Activated naive CD8-positive, alpha-beta T cell treated with anti-CD3 and anti-CD28 coated beads, Interleukin-2, amount 50 U/mL, for 24 hours (primary cell): ENCODE measurements at places on chromosomes 2 and 18.

DNA sequence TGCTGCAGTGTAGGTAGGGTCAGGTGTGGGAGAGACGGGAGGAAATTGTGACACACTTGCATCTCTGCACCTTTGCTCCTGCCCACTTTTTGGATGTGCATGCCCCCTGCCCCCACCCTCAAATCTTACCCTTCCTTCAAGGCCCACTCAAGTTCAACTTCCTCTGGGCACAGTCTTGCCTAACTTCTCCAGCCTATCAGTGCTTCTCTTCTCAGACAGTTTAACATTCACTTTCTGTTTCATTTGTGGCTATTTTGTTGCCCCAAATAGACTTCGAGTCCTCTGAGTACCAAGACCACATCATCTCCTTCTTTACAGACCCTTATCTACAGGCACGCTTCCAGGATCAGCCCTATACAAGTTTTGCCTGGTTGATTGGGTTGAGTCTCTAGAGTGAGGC is 2.7 kb downstream of the ST8SIA5 start:
- DNase-seq: no peak

DNA sequence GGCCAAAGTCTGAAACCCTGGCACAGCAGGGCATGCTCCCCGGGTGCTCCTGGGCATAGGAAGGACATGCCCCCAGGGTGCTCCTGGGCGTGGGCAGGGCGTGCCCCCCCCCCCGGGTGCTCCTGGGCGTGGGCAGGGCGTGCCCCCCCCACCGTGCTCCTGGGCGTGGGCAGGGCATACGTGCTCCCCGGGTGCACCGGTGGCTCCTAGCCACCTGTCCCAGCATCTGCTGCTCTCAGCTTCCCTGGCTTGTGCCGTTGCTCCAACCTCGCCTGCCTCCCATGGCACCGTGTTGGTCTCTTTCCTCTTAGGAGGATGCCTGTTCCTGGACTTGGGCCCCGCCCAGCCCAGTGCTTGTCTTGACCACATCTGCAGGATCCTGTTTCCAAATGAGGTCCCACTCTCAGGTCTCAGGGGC is 95.6 kb upstream of the CTDP1 start:
- no peak for DNase-seq

DNA sequence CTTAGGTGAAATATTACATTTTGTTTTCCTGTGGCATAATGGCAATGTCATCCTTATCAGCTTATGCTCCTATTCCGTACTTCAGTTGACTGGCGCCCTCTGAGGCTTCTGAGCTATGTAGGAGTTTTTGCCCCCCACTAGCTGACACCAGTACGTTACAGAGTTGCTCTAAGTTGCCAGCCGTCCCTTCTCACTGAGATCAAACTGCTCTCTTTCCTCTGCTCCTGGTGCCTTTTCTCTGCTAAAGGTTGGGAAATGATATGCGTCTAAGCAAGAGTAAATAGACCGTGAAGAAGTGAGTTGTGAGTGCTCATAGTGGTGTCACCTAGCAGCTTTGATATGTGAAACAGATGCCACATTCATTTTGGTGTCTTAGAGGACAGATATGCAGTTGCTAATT is 99.2 kb downstream of the RAPGEF4 start:
- no peak for DNase-seq

GRCh38 chr2:128558895-128559532 is 240.3 kb upstream of the HS6ST1 start:
- no peak for DNase-seq

GRCh38 chr2:108370080-108370479 is 7.7 kb upstream of the SULT1C4 start:
- no peak for DNase-seq

- no peak for DNase-seq
These were observed 1573.4 kb upstream of the NXPH2 start for GRCh38 chr2:140353541-140353940.

- no peak for DNase-seq
These were observed 14.1 kb downstream of the LTBP1 start for GRCh38 chr2:32960647-32961403.

DNA sequence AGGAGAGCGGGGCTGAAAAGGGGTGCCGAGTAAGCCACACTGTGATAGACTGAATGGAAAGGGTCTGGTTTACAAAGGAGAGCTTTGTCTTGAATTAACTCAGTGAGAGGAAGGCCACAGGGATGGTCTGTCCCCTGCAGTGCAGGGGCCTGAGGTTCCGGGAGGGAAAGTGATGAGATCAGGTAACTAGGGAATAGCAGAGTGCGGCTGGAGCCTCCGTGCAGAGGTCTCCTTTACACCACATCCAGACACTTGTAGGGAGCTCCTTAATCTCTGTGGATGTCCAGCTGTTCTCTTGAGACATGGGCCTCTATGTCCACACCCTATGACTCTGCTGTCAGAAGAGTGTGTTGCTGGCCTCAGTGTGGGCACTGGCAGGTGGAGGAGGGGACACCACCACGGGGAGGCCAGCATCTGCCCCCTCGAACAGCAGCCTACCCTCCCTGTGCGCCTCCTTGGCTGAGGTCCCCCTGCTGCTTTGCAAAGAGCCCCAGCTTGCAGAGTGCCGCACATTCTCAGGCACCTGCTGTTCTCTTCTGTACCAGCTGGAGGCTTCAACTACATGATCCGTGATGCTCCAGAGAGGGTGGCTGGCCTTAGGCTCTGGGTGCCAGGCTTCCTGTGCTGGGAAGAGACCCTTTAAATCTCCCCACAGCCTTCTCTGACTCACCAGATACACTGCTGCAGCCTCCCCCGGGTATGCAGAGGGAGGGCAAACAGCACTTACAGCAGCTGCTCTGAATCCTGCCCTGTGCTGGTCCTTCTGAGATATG is 25.9 kb downstream of the ENOSF1 start:
- no peak for DNase-seq

DNA sequence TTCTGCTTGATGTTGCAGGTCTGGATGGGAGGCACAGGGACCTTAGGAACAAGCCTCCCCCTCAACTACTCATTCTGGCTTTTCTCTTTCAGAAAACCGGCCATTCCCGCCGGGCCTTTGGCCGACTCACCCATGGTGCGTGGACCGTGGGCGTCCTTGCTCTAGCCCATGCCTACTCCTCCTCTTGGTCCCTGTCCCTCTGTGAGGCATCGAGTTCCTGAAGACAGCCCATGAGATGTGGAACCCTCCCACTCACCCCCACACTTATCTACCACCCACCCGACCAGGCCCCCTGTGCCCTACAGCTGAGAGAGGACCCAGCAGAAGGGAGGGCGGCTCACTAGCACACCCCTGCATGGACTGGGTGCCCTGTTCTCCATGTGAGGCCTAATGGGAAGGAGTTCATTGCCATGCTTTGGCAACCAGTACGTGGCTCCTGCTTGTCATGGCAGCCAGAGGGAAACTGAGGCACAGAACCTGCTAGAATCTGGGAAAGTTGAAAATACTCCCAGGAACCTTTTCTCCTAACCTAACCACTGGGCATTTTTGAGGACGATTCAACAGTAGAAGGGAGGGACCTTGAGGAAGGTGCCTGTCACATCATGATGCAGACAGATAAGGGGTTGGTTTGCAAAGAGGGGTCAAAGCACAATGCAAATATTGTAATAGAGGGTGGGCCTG is 8.5 kb downstream of the SPEG start:
- DNase-seq: no peak

- no peak for DNase-seq
These were observed 4.8 kb upstream of the CDC42EP3 start for GRCh38 chr2:37676274-37676673.

DNA sequence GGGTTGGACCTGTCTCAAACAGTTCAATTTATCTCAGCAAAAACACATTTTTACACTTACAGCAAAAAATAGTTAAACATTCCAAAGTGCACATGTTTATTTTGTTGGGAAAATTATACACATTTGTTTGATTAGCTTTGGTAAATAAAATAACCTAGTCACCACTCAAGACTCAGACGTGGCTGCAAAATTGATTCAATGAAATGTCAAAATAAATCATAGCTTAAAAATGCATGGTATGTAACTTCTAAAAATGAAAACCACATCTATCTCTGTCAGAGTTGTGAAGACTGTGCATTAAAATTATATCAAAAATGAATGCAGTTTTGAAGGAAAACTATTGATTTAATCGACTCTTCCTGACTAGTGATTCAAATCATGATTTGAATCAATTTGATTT is 56.7 kb downstream of the GALNT14 start:
- DNase-seq: no peak

- no peak for DNase-seq
These were observed 101.2 kb downstream of the PTPN4 start for GRCh38 chr2:119860924-119861323.

DNA sequence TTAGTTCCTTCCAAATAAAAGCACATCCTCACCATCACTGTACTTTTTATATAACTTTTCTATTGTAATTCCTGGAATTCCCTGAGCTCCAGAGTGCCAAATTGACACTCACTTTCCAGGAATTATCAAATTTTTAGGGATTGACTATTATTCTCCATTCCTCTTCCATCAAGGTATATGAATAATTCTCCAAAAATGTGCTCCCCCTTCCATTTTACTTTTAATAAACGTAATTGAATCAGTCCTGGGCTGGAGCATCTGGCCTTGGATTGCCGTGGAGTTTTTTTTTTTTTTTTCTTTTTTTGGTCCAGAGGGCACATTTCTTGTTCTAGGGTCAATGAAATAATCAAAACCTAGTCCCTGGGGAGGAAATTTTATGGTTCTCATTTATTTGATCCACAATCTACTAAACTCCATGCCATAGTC is 304.3 kb downstream of the CDCA7 start:
- no peak for DNase-seq

- DNase-seq: no peak
These were observed 194.4 kb downstream of the TMX3 start for GRCh38 chr18:68520406-68521075.

- peak; percentile 91 for DNase-seq
These were observed 2.9 kb upstream of the CRYBA2 start for GRCh38 chr2:218995972-218996711.

GRCh38 chr2:236369661-236370062 is 105.5 kb upstream of the ASB18 start:
- DNase-seq: no peak

- no peak for DNase-seq
These were observed 188.5 kb upstream of the HDAC4 start for GRCh38 chr2:239589270-239589825.

- DNase-seq: no peak
These were observed 224.4 kb upstream of the SMAD2 start for GRCh38 chr18:48154828-48155227.

DNA sequence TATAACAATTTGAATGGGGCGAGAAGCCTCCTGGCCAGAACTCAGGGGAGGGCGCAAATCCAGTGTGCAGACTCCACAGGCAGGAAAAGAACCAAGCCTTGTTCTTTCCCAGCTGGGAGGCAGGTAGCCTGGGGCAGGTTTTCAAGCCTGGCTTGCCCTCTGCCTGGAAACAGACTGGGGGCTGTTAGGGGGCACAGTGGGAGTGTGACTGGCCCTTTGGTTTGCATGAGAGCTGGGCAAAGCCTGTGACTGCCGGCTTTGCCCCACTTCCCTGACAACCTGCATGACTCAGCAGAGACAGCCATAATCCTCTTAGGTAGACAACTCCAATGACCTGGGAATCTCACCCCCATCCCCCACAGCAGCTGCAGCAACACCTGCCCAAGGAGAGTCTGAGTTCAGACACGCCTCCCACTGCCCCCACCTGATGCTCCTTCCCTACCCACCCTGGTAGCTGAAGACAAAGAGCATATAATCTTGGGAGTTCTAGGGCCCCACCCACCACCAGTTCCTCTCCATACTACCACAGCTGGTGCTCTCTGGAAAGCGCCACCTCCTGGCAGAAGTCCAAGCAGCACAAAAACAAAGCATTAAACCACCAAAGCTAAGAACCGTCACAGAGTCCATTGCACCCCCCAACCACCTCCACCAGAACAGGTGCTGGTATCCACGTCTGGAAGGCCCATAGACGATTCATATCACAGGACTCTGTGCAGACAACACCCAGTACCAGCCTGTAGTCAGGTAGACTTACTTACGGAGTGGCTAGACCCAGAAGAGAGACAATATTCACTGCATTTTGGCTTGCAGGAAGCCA is 402.5 kb downstream of the STK39 start:
- no peak for DNase-seq

DNA sequence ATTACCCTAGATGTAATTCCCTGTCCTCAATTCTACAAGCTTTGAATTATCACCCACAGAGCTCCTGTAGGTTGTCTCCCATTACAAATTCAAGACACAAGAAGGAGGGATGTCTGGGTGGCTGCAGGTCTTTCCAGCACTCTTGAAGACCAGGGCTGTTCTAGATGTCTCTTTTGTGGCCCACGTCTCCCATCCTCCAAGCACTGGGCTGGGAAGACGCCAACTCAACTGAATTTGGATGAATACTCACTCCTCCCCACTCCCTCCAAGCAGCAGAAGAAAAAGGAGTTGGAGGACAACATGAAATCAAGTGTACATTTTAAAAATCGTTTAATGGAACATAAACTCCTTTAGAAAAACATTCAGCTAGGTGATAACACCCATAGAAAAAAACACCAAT is 31.2 kb downstream of the SMAD7 start:
- no peak for DNase-seq

- DNase-seq: no peak
These were observed 260.0 kb upstream of the HS6ST1 start for GRCh38 chr2:128578406-128579390.

GRCh38 chr2:160279813-160280465 is 79.9 kb upstream of the ITGB6 start:
- no peak for DNase-seq

DNA sequence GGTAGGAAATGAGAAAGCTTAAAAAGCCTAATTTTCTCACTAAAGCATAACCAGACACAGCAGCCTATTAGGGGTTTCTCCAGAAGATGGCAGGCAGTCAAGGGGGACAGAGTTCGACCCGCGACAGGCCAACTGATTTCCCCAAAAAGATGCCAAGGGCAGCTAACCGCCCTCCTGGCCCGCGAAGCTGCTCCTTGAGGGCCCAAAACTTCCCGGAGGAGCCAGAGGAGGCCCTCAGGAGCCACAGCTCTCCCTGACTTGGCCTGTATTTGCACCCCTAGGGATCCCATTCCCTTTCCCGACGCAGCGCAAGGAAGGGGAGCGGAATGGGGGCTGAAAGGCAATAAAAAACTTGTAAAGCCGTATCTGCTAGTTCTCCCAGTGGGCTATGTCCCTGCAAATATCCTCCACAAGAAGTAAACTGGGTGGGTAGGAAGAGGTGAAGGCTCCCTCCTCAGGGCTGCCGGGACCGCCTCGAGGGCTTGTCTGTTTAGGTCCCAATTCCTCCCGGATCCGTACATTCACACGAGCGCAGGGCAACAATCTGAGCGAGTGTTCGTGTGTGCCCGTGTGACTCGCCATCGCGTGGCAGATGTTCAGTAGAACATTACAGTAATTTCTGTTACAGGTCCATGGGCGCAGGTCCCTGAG is 756 bp upstream of the NAGK start:
- no peak for DNase-seq

DNA sequence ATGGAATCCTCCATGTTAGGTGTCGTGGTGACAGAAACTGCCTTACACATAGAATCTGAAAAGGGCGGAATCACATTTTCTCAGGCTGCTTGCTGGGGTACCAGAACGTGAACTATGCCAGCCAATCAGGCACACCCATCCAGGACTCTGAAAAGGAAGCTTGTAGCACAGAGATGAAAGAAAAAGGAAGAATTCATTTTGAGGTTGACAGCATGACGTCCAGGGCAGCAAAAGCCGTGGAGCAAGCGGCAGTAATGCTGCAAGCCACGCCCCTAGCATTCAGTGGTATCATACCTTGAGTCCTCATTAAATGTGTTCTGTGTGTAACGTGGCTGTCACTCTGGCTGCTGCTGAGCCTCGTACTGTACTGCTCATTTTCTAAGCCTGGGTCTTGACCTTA is 304.0 kb downstream of the DYSF start:
- no peak for DNase-seq
